Forelimb muscle (tissue), 1 donor: ENCODE measurements at places on chromosomes 6 and 20. TPM values are rescaled to one million over a fixed set of nuclear protein-coding genes. Genes with fewer than 3 reads are reported as not detected.

Gene ULBP2
- 0.61 TPM for polyA plus RNA-seq

DNA sequence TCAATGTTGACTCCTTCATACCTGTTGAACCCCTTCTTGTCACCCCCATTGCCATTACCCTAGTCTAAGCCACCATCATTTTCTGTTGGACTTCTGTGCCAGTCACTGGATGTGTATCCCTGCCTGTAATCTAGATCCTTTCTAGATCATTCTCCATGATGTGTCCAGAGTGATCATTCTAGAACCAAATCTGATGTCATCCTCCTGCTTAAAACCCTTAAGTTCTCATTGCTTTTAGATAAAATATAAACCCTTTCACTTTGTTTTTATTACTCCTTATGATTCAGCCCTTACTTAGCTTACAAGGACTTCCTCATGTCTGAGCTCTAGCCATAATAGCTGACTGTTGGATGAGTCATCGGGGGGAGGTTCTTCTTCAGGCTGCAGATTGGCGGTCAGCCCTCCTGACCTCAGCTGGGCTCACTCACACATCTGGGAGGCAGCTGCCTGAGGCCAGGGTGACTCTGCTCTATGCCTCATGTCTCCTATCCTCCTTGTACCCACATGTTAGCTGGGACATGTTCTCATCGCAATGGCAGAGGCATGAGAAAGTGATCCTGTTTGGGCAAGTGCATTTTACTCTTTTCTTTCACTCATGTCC lies 287.6 kb downstream of the ESR1 start:
- DNase-seq, result no peak

Gene FERMT1
- 0.18 TPM for polyA plus RNA-seq

DNA sequence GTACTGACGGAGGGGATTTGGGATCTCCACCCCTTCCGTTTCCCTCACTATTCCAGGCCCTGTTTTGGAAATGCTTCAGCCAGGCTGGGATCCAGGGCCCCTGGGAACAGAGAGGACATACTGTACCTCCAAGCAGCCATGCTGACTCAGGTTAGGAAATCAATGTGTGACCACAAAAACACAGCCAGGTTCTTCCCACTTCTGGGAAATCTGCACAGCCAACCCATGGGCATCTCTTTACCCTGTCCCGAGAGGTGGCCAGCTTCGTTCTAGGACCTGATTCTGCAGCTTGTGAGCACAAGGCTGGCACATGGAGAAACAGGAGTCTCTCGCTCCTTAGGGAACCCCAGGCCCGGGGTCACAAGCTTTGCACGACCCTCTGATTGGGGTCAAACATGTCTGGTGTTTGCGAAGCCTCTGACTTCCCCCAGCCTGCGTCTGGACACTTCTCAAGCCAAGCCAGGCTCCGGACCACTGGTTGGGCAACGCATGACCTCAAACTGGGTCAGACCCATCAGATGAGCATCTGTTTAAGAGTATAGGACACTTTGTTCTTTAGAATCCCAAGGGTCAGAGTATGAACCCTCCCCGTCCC lies 8.3 kb upstream of the TTPAL start:
- no peak for DNase-seq

- DNase-seq, result no peak
These were observed 25.4 kb upstream of the ASIP start for GRCh38 chr20:34215711-34216381.

GRCh38 chr6:128246472-128247260 lies 273.7 kb downstream of the PTPRK start:
- no peak for DNase-seq

Gene KCNB1
- 7.1 TPM for polyA plus RNA-seq

Gene CPXM1
- 31.6 TPM for polyA plus RNA-seq
